Pulmonary artery endothelial cell (primary cell): ENCODE measurements at places on chromosomes 3 and 15.

DNA sequence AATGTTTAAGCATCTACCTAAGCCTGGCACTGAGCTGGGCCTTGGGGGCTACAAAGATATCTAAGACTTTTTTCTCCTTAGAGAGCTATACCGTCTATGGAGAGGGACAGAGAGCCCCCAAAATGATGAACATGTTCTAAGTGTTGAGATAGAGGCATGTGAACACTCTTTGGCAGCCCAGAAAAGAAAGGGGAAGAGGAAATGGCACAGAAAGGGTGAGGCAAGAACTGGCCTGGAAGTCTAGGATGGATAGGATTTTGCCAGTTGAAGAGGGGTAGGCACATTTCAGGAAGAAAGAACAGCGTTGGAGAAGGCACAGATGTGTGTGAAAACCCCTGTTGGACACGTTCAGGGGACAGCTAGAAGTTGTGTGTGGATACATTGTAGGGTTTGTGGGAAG, 276.2 kb upstream of the LRRFIP2 start:
- DNase-seq, result no peak

- DNase-seq, result no peak
Observed at GRCh38 chr15:73648014-73648295, 14.8 kb upstream of the NPTN start.

DNA sequence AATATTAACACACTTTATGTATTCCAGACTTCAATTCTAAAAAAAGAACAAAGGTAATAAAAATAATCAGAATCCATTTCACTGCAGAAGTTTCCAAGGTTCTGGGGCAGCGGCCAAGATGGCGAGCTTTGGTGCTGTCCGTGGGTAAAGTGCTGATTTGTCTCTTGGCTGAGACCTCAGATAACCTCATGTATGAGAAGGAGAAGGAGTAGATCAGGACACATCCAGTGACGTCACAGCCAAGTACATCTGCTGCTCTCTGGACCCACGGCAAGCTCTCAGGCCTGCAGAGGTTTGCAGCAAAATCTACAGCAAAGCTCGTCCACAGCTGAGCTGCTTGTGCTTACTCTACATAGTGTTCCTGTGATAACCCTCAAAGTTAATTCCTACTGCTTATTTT, 165.7 kb downstream of the MAGI1 start:
- DNase-seq, result no peak

- DNase-seq, result no peak
Observed at GRCh38 chr3:85960793-85961192, 1002.0 kb downstream of the CADM2 start.

GRCh38 chr15:79820176-79820575, 76.6 kb downstream of the MTHFS start:
- no peak for DNase-seq

- DNase-seq, result no peak
Observed at GRCh38 chr15:48020166-48020565, 100.6 kb upstream of the SLC24A5 start.

DNA sequence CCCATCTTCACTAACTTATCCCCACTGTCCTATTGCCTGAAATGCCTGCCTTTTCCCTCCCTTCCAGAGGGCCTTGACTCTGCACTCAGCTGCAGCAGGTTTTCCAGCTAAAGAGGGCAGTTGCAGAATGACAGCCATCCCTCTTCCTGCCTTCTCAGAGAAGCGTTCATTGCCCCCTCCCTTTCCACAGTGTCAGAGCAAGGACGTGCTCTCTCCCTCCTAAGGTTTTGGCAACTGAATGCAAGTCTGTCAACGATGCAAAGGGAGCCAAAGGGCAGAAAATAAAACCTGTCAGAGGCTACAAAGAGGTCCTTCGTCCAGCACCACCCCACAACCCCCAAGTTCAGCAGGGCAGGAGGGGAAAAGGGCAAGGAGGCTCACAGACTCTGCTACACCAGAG, 230.1 kb upstream of the THBS1 start:
- no peak for DNase-seq

GRCh38 chr3:158935846-158936245, 134.0 kb downstream of the MFSD1 start:
- DNase-seq, result no peak

DNA sequence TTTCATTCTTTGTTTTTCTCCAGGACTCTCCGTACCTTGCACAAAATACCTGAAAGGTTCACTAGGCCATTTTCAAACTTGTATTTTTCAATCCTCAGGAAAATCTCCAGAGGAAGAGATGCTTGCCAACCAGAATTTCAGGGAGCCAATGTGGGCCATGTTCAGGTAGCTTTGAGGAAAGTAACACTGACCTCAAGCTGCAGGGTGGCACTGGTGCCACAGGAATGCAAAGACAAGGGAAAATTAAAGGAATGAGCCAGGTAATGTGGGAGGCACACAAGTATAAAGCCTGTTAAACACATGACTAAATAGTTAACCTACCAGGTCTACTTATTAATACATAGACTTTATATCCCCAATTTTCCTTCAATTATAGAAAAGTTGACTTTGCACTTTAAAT, 51.9 kb upstream of the GAP43 start:
- DNase-seq, result no peak

- DNase-seq, result no peak
Observed at GRCh38 chr3:186644683-186645082, 4.5 kb downstream of the FETUB start.

GRCh38 chr3:43870120-43870519, 179.4 kb downstream of the ABHD5 start:
- peak; percentile 54 for DNase-seq

GRCh38 chr3:101639280-101639963, 37.5 kb downstream of the ZBTB11 start:
- no peak for DNase-seq

DNA sequence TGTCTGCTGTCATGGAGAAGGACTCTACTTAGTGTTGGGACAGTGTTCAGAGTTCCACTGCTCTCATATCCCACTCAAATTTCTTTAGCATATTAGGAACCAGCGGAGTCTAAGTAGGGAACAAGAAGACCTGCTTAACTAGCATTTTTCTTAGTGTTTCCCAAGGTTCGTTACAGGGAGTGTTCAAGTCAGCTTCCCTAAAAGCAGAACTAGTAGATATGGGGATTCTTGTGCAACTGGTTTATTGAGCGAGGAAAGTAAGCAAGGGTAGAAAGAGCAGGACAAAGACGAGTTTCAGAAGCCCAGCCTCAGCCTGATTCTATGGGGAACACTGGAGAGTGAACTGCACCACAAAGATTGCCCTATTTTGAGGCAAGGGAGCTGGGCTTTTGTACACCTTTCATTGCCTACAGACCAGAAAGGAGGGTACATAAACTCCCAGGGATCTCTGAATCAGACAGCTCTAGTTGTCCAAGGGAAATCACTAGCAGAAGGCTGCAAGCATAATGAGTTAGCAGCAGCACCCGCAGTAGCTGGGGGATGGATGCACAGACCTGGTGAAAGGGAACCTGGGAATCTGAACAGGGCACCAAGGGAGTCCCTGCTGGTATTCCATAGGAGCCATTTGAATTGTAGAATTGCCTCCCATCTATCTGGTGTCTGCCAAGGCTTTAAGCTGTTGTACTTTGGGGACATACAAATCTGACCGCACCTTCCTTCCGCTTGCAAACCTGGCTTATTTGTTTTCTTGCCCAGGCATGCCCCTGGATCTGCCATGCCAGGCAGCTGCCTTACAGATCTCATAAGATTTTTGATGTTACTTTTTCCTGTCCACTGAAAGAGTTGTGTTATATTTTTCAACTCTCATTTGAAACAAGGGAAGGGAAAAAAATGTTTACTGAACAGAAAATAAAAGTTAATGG, 15.1 kb downstream of the CMTM7 start:
- DNase-seq, result no peak

- DNase-seq, result no peak
Observed at GRCh38 chr3:106783231-106783630, 594.0 kb upstream of the CCDC54 start.

DNA sequence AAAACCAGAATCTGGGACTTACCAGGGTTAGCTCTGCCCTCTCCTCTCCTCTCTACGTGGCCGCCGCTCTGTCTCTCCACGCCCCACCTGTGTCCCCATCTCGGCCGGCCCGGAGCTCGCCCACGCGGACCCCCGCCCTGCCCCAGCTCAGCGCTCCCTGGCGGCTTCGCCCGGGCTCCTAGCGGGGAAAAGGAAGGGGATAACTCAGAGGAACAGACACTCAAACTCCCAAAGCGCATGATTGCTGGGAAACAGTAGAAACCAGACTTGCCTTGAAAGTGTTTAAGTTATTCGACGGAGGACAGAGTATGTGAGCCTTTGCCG, 5.4 kb downstream of the ISL2 start:
- DNase-seq, result no peak
